Activated CD8-positive, alpha-beta memory T cell treated with anti-CD3 and anti-CD28 coated beads for 1 hour (primary cell): ENCODE measurements at places on chromosomes 6 and 20.

DNA sequence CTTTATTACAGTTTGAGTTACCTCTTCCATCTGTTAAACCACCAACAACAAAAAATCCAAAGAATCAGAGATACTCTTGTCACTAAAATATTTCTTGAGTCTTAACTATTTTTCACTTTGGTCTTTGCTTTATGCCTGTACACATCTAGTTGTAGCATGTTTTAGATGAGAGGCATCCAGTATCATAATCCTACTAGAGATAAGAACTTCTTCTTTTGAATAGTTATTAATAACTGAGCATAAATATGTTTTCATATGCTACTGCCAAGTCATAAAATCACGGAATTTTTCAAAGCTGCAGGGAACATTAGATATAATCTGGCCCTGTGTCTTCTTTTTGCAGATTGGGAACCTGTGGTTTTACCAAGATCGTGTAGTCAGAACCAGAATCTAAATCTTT lies 55.3 kb downstream of the STK4 start:
- no peak for DNase-seq

DNA sequence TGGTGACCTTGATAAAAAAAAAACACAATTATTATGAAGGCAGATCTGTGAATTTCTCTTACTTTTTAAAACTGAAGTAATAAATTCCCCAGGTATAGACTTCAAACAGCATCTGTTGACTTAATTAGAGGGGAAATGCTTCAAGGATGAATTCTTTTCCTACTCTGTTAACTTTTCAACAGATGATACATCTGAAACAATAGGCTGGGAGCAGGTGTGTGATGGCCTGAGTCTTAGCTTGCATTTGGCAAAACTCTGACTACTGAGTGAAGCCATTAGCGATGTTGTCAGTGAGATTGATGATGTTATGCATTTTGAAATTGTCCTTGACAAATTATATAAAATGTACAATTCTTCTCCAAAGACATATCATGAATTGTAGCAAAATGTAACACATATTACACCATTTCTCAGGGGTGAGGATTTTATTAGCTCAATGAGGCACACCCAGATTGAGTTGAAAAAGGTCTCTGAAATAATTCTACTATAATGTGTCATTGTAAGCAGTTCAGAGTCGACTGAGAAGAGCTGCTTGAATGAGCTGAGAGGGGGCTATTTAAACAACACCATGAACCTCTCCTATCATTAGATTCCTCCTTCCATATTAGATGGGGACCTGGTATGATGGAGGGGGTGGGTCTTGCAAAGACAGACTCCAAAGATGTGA lies 39.6 kb upstream of the OGFRL1 start:
- no peak for DNase-seq

- no peak for DNase-seq
Observed at GRCh38 chr6:118174071-118174470, 267.0 kb downstream of the SLC35F1 start.

GRCh38 chr6:128914051-128914450 lies 31.1 kb downstream of the LAMA2 start:
- DNase-seq, result no peak

DNA sequence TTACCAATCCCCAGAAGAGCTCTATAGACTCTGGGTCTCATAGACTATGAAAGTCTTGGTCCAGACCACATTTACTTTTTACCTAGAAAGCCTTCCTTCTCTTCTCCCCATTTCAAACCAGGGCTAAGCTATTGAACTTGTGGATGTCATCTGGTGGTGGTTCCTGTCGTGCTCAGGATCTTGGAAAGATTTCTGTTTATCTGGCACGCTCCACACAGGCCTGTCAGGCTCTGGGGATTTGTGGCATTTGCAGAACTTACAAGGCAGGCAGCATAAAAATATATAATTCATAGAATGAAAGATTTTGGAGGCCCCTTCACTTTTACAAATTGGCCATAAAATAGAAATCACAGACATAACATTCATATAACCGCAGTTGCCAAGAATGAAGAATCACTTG lies 188.1 kb downstream of the UST start:
- DNase-seq, result no peak

DNA sequence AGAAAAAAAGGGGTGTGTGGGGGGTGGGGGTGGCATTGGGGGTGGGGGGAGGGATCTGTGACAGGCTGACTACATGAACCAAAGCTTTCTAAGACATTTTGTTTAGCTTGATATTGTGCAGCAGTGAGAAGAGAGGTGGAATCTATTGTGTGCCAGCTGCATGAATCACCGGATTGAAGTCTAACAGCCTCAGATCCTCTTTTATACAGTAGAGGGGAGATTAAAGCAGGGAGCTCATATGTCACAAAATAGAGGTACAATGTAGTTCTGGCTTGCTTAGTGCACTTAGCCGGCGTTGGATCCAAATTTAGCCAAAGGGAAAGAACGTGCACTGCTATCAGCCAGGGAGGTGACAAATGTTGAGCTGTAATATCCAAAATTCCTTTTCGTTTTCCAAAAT lies 404.2 kb upstream of the CITED2 start:
- no peak for DNase-seq

DNA sequence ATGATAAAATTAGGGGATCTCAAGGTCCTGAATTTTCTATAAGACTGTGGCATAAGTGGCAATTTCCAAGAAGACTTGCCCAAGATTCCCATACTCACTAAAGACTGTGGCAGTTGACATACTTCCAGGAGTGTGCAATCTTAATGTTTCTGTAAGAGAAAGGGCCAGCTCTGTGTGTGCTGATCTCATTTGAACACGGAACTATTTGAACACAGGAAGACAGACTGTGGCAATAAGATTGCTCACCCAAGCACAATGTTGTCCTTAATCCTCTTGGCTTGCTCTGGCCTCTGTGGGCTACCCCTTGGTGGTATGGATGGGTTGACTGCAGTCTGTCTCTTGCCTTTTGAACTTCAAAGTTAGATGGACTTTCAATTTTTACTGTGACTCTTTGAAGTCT lies 151.4 kb downstream of the PHF3 start:
- no peak for DNase-seq

GRCh38 chr20:53708129-53708968 lies 114.7 kb upstream of the ZNF217 start:
- no peak for DNase-seq

GRCh38 chr6:139028215-139028657 lies 309 bp upstream of the ABRACL start:
- DNase-seq, result no peak

DNA sequence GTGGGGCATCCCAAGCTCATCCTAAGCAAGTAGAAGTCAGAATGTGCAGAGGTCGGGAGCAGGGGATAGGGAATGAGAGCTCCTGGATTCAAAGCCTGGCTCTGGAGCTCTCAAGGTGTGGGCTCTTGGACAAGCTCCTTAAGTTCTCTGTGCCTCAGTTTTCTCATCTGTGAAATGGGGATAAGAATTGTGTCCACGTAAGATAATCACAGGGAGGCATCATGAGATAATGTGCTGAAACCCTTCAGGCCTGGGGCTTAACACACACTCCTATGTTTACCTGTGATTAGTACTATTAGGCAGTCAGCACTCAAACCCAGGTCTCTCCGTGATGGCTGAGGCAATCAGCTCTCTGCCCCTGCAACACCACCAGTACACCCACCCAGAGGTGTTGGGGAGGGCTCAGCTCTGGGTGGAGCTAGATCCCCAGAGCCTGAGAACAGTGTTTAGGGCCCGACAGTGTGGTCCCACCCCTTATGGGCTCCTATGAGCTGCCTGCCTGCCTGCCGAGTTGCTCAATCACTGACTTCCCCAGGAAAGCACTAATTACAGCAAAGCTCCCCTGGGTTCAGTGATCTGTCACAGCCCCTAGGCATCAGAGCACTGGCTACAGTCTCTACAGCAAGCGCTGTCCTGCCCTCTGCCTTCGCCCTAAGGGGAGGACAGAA lies 6.3 kb upstream of the SIRPA start:
- no peak for DNase-seq

DNA sequence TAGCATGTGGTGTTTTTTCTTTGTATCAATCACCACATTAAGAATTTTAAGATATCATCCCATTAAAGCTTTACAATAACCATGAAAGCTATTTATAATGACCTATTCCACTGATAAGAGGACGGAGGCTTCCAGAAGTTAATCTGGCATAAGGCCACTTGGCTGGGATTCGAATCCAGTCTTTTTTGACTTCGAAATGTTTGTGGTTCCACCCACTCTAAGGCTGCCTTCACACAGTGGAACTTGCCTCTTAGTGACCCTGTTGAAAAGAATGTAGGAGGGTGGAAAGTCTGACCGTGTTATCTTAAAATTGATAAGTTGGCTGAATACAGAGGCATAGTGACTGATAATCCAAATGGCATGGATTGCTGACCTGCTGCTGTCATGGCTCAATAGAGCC lies 959.7 kb downstream of the KIF16B start:
- DNase-seq, result no peak

GRCh38 chr20:42270539-42270938 lies 652.4 kb upstream of the CHD6 start:
- DNase-seq, result no peak

DNA sequence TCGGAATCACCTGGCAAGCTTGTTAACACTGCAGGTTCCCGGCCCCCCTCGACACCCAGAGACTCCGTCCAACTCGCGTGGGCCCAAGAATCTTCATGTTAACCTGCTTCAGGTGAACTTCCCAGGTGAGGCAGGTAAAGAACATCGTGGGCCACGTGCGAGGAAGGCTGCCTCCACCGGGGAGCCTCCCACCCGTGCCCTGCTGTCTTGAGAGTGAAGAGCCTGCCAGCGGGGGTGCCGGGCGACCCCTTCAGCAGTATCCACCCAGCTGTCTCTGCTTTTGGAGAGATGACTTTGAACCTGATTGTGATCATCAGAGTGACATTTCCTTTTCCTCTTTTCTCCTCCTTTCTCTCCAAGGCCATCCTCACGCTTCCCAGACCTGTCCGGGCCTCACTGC lies 22.9 kb upstream of the RTF2 start:
- DNase-seq, result no peak

- DNase-seq, result no peak
Observed at GRCh38 chr20:63698739-63699465, 2.5 kb downstream of the TNFRSF6B start.

DNA sequence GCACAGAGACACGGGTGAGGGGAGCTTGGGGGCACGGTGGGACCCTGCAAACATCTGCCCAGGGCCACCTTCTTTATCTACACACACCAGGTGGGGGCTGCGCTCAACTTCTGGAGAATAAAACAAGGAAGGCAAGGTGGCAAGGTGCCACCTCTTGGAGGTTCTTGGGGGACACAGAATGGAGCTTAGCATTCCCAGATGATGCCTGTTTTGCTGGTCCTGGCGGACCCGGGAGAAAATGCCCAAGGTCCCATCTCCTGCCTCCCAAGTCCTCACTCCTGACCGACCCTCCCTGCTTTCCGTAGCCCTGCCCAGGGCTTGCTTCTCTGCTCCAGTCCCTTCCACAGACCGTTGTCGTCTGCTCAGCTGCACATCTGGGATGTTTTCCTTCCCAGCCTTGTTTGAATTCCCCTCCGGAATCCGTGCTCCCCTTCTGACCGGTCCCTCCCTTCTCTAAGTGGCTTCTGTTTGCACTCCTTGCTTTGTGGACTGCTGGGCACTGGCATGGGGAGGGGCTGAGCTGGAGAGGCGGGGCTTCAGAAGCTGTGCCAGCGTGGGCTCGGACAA lies 13.1 kb downstream of the ITPR3 start:
- no peak for DNase-seq

DNA sequence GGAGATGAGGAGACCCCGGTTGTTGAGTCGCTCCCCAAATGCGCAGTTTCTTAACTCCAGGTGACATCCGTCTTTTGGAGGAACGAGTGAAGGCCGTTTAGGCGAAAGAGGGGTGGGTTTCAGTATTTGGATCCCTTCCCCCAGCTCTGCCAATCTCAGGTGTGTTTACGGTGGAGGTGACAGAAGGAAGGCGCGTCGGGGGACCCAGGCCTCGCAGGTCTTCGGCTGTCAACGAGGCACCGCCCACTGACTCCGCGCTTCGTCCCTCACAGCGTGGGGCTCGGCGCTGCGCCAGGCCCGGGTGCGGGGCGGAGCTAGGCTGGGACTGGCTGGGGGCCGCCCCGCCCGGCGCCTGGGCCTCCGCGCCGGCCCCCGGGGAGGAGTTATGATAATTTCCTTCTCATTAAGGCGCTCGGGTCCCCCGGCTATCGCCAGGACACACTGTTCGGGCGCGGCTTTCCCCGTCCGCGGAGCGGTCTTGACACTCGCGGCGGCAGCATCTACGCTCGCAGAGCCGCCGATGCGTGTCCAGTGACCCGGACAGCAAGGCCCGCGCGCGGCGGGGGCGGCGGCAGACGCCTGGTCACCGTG lies at the start of gene TFAP2C:
Gene TFAP2C, plus strand, starts transcription at position 434 of the 591 bp plus-strand sequence. CDS start 239 bp downstream, outside the sequence.
- DNase-seq, result no peak

- DNase-seq, result no peak
Observed at GRCh38 chr6:98838032-98838431, 3.7 kb downstream of the POU3F2 start.

DNA sequence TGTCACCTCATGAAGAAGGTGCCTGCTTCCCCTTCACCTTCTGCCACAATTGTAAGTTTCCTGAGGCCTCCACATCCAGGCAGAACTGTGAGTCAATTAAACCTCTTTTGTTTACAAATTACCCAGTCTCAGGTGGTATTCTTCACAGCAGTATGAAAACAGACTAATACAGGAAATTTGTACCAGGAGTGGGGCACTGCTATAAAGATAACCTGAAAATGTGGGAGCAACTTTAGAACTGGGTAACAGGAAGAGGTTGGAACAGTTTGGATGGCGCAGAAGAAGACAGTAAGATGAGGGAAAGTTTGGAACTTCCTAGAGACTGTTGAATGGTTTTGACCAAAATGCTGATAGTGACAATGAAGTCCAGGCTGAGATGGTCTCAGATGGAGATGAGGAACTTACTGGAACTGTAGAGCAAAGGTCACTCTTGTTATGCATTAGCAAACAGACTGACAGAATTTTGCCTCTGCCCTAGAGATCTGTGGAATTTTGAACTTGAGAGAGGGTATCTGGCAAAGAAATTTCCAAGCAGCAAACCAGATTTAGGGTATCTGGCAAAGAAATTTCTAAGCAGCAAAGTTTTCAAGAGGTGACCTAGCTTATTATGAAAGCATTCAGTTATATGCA lies 23.5 kb upstream of the COL21A1 start:
- DNase-seq, result no peak

- no peak for DNase-seq
Observed at GRCh38 chr6:9921366-9921765, 493.5 kb downstream of the TFAP2A start.

- no peak for DNase-seq
Observed at GRCh38 chr6:133040094-133040802, 200.9 kb upstream of the EYA4 start.

DNA sequence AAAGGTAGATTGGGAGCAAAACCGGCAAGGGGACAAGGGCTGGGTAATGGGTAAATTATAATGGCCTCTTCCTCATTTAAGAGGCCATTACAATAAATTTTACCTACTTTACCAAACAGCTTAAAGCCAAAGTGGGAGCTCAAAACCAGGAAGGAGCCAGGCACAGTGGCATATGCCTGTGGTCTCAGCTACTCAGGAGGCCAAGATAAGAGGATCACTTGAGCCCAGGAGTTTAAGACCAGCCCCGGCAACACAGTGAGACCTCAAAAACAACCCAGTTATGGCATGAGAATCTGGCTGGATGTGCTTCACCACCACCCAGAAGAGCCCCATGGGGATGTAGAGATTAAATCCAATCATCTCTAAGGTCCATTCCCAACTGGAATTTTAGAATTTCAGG lies 52.9 kb upstream of the TAF8 start:
- DNase-seq, result no peak
